Activated CD4-positive, alpha-beta T cell treated with anti-CD3 and anti-CD28 coated beads, Interleukin-2, amount 50 U/mL, for 24 hours (primary cell): ENCODE measurements at places on chromosomes 11 and 22.

- DNase-seq = no peak
Observed at GRCh38 chr11:109728056-109728455, 306.1 kb downstream of the C11orf87 start.

GRCh38 chr22:35051013-35051535 is 14.9 kb upstream of the ISX start:
- no peak for DNase-seq

DNA sequence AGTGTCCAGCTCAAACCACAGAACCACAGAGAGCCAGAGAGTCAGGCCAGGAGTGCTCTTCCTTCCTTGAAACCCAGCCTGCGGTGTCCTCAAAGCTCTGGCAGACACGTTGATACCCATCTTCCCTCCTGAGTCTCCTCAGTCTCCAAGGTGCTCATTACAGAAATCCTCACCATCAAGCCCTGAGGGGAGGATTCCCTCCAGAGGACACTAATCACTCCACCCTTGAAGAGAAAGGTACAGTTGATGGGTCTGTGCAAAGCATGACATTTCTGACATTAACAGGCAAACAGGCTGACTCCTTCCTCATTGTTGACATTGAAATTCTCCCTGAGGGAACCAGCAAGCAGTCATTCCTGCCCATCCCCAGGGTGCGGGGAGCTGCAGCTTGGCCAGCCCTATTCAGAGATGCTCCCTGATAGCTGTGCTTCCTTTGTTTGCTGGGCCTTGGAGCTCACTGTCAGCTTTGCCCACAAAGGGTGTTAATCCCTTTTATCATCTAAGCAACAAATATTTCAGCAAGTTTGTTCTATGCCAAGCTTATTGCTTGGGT is 101.7 kb upstream of the CSNK2A3 start:
- DNase-seq = no peak

GRCh38 chr11:45739866-45740265 is 65.1 kb upstream of the SLC35C1 start:
- no peak for DNase-seq

- no peak for DNase-seq
Observed at GRCh38 chr22:46336119-46337078, 885 bp downstream of the TRMU start.

DNA sequence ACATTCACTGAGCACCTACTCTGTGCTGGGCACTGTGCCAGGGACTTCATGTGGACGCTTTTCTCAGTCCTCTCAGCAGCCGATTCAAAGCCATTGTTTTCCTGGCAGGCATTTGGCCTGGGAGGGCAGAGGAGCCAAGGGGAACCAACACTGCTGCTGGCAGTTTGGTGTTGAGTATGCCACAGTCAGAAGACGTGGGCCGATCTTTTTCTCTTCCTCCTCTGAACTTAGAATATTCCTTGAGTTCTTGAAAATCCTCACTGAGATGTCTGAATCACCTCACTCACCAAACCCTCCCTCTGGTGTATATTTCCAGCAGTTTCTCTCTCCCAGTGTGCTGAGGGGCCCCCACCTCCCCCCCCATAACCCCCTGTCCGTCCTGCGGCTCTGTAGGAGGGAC is 114.5 kb upstream of the CRYBB3 start:
- no peak for DNase-seq

DNA sequence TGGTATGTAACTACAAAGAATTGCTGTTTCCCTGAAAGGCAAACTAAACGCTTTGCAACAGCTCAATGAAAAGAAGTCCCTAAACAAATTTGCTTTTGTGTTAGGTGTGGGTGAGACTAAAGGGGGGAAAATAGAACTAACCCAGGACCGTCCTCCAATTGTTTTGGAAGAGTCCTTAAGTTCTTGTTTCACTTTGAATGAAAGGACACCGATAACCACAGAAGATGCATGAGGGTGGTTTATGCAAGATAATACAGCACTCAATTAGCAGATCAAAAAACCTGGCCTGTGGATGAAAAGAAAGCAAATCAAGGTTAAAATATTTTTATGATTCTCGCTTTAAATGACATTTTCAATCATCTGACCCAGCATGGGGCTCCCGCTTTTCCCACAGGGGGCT is 304.5 kb upstream of the SYN3 start:
- no peak for DNase-seq

GRCh38 chr11:114284914-114285313 is 11.3 kb upstream of the NNMT start:
- no peak for DNase-seq

DNA sequence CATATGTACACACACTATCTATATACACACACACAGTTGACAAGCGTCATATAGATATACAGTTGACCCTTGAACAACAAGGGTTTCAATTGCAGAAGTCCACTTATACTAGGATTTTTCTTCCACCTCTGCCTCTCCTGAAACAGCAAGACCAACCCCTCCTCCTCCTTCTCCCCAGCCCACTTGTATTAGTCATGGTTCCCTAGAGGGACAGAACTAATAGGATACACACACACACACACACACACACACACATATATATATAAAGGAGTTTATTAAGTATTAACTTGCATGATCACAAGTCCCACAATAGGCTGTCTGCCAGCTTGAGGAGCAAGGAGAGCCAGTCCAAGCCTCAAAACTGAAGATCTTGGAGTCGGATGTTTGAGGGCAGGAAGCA is 92.9 kb downstream of the DHCR7 start:
- no peak for DNase-seq

DNA sequence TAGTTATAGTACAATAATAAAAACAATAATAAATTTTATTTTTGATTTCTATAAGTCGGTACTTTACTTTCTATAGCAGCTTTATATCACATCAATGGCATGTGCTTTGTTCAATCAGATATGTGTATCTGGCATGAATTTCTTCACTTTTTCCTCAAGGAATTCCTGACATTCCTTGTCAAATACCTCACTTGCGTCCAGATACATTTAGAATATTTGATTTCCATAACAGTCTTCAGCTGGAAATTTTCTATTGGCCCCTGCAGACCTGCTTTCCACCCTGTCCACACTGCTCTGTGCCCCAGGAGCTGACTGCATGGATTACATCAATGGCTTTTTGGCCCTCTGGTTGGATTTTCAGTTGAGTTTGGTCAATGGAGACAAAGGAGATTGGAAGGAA is 93.2 kb downstream of the FAR1 start:
- DNase-seq = no peak

DNA sequence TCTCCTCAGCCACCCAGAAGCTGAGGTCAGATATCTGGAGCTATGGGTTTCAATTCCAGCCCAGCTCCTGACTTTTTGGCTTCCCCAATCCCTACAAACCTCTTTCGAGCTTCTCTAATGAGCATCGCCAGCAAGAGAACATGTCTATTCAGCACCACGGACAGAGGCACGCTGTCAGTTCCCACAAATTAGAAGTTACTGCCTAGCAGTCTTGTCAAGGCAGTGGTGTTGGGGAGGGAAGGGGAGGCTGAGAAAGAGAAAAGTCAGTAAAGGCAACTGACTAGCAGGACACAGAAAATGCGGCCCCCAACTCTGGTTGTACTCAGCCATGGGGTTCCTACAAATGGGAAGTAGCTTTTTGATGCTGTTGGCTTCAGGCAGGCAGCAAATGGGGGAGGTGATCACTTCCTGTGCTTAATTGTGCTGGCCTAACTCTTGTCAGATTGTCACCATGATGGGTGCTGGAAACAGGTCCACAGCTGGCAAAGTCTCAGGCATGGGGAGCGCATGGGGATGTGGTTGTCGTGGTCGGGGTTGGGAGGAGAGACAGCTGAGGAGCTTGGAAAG is 205.9 kb downstream of the ST3GAL4 start:
- no peak for DNase-seq

DNA sequence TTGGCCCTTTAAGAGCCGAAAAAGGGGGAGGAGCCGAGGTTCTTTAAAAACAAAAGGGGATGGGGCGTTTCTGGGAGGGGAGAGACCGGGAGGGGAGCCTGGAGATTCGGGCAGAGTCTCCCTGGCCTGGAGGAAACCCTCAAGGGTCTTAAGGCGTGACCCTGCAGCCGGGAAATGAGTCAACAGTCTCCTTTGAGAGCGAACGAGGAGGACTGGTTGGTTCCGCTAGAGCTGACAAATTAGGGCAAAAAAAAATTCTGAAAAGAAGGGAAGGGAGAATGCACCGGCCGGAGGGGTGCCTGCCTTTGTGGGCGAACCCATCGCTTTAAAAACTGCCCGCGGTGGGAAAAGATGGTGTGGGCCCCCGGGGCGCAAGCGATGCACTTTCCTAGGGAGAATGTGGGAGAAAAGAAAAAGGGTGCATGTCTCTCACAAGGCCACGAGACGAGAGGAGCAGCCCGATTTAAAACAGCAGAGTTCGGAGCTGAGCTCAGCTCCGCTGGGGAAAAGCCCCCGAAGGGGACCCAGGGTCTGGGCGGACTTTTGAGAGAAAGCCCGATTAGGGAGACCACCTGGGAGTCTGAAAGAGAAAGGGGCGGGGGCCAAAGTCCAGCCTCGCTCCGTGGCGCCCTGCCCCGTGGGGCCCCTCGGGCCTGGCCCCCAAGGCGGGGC is 874 bp downstream of the ZFTA start:
- DNase-seq = peak; percentile 30

DNA sequence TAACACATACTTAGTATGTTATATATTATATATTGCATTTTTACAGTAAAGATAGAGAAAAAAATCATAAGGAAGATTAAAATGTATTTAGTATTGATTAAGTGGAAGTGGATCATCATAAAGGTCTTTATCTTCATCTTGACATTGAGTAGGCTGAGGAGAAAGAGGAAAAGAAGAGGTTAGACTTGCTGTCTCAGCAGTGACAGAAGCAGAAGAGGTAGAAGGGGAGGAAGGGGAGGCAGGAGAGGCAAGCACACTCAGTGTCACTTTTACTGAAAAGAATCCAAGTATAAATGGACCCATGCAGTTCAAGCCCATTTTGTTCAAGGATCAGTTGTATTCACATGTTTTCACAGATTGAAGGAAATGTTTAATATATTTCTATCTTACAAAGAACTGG is 69.7 kb downstream of the GAB2 start:
- no peak for DNase-seq

- no peak for DNase-seq
Observed at GRCh38 chr11:12680246-12680939, 6.2 kb downstream of the TEAD1 start.

- no peak for DNase-seq
Observed at GRCh38 chr11:111990381-111990780, 34.8 kb upstream of the DLAT start.

DNA sequence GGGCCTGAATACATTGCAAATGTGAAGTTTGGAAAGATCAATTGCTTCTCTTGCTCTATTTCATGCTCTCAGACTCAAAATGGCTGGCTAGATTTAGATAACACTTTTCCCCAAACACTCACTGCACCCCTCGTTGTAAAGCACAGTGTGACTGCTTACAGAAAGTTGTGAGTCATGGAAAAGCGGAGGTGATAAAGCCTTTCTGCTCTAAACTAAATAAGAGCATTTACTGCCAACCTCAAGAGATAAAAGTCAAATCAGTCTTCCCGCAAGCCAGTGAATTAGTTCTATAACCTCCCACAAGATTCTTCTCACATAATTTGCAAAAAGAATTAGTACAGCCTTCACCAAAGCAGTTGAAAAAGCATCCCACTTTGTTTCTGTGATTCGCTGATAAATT is 168.7 kb downstream of the WT1 start:
- DNase-seq = no peak

GRCh38 chr22:37100589-37101127 is 8.9 kb downstream of the TMPRSS6 start:
- no peak for DNase-seq

GRCh38 chr11:118338637-118339061 is 3.9 kb downstream of the CD3D start:
- peak; percentile 56 for DNase-seq

DNA sequence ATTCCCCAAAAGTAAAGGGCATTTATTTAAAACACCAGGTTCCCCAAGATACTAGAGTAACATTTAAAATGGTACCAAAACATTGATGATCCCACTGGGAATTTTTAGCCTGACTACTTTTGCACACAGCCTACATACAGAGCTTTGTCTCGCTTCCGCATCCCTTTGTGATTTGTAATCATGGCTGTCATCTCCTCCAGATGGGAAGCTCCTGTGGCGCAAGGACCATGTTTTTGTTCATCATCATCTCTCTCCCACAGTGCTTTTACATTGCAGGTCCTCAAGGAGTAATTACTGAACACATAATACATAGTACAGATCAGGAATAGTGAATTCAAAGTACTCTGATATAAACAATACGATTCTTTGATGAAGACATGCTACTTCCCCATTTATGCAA is 231.2 kb upstream of the MTNR1B start:
- DNase-seq = no peak

DNA sequence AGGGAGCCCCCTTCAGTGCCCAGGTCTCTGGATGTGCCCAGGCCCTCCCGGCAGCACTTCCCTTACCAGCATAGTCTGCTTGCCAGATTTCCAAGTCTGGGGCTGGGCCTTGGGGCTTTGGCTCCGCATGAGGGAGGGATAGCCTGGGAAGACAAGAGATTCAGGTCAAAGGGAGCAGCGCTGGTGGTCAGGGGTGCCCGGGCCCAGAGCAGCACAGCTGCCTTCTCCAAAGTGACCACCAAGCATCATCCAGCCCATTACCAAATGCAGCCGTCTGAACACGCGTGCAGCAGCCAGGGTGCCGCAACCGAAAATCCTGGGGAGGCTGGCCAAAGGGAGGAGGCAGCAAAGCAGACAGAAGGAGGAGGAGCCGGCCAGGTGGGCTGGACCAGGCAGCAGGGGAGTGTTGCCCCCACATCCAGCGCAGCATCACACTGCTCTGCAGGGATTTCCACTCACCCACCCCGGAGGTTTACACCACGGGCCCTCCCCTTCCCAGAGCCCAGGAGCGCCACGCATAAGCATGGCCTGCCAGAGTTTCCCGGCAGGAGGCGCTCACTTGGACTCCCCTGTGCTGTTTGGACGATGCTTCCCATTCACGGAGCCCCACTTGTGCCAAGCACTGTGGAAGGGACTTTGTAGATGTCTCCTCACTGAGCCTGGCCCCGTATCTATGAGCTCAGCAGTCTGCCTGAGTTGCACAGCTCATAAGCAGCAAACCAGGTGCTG is 22.5 kb downstream of the TRIM29 start:
- no peak for DNase-seq

DNA sequence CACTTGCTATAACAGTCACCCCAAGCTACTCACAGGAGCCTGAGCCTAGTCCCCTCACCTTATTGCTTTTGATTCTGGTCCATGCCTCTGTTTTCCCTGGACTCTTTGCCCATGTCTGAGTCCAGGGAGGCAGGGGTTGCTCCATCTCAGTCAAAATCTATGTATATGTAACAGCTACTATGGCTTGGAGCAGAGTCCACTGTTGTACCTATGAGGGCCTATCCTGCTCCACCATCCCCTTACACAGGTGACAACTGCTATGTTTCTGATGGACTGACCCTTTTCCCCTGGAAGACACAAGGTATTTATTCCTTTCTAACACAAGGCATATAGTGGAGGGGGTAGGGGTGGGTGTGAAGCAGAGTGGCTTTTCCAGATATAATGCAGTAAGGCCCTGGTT is 119.6 kb downstream of the VPREB1 start:
- DNase-seq = no peak

- no peak for DNase-seq
Observed at GRCh38 chr11:86715611-86716010, 43.2 kb upstream of the ME3 start.

GRCh38 chr22:31540966-31541365 is 44.6 kb downstream of the SFI1 start:
- no peak for DNase-seq
